Brain pericyte (primary cell): ENCODE measurements at places on chromosomes 12 and 14.

DNA sequence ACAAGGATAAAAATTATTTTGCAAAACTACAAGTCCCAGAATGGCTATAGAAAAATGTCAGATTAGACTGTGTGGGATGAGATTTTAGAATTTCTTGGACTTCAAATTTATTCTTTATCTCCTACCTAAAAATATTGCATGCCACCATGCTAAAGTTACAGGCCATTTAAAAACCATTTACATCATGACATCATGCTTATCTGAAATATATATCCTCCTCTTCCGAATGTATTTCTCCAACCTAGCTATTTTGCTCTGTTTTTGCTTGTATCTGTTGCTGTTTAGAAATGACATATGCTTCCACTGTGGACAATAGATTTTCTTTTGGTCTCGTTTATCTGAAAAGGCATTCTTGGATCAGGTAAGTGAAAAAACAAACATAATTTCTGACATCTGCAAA, 471.7 kb downstream of the LRFN5 start:
- no peak for DNase-seq

- no peak for DNase-seq
Measured at GRCh38 chr14:29102266-29102665, 335.7 kb downstream of the FOXG1 start.

DNA sequence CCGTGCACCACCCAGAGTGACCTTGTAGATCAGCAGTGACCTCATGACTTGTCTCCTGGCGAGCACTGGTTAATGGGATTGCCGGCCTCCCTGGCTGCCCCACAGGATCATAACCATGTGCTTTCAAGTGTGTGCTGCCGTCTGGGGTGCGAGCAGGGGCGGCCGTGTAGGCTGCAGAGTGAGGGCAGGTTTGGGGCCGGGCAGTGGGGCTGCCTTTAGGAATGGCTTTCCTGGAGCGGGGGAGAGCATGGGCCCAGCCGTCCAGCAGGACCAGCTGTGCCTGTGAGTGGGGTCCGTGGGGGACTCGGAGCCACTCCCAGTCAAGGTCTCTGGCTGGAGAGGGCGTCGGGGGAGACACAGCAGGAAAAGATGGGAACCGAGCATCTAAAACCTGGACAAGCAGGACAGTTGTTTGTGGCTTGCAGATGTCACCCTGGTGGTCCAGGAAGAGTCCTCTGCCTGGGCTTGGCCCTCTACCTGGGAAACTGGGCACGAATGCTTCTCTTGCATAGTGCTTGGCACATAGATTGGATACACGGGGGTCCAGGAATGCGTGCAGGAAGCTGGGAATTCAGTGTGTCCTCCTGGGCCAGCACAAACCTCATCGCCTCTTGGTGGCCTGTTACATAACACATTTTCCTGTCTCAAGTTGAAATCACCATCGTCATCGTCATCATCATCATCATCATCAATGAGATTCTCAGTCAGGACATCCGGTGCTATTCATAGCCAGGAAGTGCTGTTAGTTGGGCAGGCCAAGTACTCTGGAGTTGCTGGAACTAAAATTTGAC, 96.0 kb downstream of the ADGRD1 start:
- DNase-seq, result no peak

DNA sequence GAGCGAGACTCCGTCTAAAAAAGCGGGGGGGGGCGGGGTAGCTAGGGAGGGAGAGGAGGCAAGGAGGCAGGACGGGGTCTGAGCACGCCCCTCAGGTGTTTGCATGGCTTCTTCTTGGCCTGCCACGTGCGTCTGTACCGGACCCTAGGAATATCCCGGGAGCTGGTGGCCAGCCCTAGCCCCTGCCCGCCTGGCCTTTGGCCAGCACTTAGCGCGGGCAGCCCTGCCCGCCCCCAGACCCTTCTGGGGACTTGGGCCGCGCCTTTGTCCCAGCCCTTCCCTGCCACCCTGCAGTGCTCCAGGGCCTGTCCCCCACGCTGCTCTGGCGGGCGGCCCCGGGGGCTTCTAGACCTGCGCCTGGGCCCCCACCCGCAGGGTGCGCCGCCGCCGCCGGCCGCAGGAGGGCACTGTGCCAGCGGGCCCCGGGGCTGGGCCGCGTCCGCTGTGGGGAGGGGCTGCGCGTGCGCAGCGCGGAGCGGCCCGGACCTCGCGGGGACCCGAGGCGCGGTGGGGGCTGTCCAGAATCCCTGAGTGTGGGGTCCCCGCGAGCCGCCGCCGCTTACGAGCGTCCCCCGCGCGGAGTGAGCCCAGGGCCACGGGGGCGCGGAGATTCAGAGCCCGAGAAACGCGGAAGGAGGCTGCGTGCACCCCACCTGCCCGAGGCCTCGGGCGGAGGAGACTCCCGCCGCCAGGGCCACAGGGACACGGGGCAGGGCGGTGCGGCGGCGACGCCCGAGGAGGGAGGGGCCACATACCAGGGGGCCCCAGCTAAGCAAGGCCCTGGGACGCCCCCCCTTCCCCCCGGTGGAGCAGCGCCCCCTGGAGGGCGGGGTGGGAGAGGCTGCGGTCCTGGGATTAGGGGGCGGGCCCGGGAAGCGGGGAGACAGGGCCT, 21.0 kb downstream of the SLC25A29 start:
- DNase-seq, result no peak

- DNase-seq, result no peak
Measured at GRCh38 chr12:121523741-121524140, 57.1 kb downstream of the KDM2B start.

GRCh38 chr14:50740856-50741255, 72.8 kb upstream of the SAV1 start:
- no peak for DNase-seq

- no peak for DNase-seq
Measured at GRCh38 chr14:69581316-69581935, 6.8 kb upstream of the CCDC177 start.

DNA sequence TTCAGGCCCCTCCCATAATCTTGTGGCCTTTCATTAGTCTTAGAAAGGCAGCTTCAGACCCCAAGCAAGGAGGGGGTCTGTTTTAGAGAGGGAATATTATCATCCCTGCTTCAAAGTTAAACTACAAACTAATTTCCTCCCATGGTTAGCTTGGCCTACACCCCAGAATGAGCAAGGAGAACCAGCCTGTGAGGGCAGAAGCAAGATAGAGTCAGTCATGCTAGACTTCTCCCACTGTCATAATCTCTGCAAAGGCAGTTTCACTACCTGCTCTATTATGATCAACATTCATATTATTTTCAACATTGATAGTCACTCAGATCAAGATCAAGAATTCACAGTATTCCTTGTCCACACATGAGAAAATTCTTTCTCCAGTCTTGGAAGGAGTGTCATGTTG, 105.1 kb downstream of the GXYLT1 start:
- no peak for DNase-seq

- DNase-seq, result no peak
Measured at GRCh38 chr12:82366197-82366596, 7.9 kb downstream of the METTL25 start.

DNA sequence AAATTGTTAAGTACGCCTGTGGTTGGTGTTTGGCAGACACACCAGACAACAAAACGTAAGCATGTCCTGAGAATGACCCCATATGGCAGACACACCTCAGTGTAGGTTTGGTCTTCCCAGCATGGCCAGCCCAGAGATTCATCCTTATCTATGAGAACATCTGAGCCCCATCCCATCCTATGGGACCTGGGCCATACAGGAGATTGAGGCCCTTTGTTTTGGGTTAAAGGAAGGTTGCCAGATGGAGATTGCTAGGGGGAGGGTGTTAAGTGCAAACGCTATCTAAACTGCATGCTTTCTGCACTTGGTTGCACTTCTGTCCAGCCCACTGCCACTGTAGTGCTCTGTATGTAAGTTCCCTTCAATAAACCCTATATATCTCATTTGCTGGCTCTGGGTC, 4.1 kb upstream of the PCNX4 start:
- no peak for DNase-seq

GRCh38 chr12:62192903-62193250, 67.3 kb upstream of the USP15 start:
- DNase-seq, result no peak

- no peak for DNase-seq
Measured at GRCh38 chr12:69329669-69330428, 18.3 kb upstream of the LYZ start.

- DNase-seq, result no peak
Measured at GRCh38 chr14:58749066-58749669, 111.4 kb downstream of the DACT1 start.

DNA sequence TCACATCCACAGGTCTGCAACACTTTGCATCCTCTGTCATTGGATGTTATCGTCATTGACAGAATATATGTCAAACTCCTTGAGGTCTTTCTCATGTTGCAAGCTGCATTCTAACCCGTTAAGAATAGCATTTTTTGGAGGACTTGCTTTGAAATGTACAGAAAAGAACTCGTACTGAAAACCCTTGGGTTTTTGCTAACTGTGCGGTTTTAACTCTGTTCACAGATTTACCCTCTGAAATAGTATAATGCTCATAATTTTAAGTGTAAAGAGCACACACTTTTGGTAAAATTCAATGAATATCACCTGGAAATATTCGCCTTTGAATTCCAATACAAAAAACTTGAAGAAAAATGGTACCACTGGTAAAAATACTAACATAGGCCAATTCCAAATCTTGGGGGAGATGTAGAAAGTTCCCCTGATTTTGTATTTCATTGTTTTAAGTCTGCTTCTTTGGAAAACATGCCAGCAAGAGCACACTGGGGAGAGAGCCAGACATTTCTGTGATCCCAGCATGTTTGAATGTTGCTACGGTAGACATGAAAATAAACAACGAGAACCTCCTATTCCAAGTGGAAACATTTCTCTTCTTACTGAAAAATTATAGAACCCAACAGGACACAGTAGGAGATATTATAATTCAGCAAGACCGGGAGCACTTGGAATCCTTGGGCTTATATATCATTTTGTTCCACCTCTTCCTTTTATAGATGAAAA, 446.0 kb downstream of the AEBP2 start:
- DNase-seq, result peak; percentile 31

DNA sequence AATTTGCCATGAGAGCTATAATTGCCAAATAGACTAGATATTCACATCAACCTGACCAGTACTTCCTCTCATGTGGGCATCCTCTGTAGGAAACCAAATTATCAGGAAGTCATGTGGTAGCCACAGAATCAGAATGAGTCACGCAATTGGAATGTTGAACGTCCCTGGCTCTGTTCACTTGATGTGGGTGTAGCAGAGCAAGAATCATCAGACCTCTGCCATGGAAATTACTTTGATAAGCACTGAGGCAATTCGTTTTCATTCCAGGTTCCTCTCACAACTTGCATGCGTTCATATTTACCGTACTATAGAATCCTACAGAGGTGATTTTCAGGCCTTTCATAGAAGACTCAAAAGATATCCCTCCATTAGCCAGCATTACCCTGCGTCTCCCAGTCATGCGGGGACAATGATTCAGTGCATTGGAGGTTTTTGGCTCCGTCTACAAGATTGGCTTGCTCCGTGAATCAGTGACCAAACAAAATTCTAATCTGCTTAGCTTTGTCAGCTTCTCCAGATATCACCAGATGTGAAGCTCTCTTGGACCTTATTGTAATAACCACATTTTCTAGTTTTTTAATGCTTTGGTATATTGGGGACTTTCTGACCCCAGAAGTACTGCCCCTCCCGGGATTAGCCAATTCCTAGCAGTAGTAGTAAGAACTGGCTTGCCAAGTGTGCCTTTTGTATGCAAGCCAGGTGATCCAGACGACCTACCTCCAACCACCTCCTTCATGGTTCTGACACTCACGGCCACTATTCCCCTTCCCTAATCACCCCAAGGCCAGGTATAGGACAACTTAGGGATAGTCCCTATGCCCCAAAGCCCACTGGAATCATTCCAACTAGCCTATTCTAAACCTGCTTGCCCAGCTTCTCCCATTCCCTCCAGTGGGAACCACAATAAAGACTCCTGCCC, 133.4 kb downstream of the KICS2 start:
- DNase-seq, result no peak

DNA sequence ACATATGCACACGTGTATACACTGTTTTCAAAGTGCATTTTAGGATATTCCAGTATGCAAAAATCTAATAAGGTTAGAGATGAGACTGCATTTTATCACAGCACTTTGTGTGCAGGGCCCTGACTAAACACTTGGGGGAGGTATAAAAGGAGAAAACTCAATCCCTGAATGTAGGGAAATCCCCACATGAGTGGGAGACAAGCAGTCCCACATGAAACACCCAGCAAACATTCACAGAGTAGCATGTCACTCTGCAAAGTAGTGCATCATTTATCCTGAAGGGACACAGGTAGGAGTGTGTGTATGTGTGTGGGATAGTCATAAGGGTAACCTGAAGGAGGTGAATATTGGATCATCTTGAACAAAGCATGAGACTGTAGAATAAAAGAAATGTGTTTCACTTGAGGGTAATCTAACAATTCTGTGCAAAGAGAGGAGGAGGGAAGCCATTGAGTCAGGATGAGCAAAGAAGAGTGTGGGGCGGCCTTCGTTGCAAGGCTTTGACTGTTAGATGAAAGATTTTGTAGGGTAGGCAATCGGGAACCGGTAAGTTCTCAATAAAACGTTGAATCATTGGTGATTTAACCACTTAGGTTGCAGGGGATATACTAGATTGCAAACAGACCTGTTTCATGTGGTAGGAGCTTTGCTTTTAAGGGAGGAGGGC, 2.9 kb downstream of the PRPF40B start:
- DNase-seq, result no peak

DNA sequence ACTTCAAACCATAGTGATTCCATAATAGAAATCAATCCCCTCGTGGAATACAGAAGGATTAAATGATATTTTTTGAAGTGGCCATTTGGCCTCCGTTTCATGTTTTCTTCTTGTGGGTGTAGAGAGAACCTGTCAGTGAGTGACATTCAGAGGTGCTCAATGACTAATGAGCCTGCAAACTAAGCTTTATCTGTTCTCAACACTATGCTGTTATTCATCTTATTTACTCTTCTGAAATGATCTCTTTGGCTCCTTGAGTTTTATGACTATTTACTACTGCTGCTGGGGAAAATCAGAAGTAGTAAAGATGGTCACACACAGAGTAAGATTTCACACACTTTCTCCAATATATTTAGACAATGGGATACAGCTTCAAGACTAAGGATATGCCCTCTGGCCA, 30.4 kb downstream of the ATP2B1 start:
- DNase-seq, result no peak
